ENCODE measurements at places on chromosomes 5 and 9.

DNA sequence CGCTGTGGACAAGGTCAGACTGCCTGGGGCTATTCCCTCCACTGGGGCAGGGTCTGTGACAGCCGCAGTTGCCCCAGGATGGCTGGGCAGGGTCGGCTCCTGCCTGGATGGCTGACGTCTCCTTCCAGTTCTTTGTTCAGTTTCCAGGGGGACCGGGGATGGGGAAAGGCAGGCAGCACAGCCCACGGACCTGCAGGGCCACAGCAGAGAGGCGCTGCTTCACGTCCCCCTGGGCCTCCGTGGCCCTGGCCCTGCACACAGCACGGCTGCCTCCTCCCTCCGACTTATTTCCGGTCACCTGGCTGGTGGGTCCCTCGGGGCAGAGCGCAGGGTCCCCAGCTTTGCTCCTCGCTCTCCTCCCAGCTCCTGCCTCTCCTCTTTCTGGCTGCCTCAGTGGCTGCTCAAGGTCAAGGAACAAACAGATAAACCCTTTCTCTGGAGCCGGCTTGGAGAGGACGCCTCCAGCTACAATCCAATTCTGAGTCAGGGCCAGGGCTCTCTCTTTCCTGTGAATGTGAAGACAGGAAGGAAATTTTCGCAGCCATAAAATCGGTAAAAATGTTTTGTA, 169.7 kb downstream of the C9orf50 start:
- DNase-seq: no peak

GRCh38 chr5:19795218-19795617, 192.8 kb downstream of the CDH18 start:
- DNase-seq: no peak

- peak; percentile 46 for DNase-seq
Observed at GRCh38 chr9:109969011-109969410, 189.0 kb downstream of the PALM2AKAP2 start.

- no peak for DNase-seq
Observed at GRCh38 chr9:33042473-33042872, 17.4 kb downstream of the DNAJA1 start.

GRCh38 chr5:88745093-88745696, 137.8 kb downstream of the MEF2C start:
- DNase-seq: no peak

DNA sequence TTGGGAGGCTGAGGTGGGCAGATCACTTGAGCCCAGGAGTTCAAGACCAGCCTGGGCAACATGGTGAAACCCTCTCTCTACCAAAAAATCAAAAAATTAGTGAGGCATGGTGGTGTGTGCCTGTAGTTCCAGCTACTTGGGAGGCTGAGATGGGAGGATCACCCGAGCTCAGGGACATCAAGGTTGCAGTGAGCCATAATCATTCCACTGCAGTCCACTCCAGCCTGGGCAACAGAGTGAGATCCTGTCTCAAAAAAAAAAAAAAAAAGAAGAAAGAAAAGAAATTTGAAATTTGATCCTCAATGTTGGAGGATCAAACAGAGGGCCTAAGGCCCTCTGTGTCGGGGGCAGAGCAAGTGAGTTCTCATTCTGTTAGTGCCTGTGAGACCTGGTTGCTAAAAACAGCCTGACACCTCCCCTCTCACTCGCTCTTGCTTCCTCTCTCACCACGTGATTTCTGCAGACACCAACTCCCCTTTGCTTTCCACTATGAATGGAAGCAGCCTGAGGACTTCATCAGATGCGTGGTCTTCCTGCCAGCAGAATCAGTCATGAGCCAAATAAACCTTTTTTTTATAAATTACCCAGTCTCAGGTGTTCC, 8.4 kb upstream of the GOLPH3 start:
- DNase-seq: peak; percentile 34

- DNase-seq: no peak
Observed at GRCh38 chr9:126166291-126166690, 160.3 kb upstream of the MVB12B start.

- peak; percentile 64 for DNase-seq
Observed at GRCh38 chr5:96256795-96257470, 176.1 kb downstream of the PCSK1 start.

All from NAMALWA (cell line).